Stimulated activated CD8-positive, alpha-beta memory T cell treated with anti-CD3 and anti-CD28 coated beads, Interleukin-7, amount 100 ng/mL, for 1 hour (primary cell): ENCODE measurements at places on chromosomes 3 and 15.

- no peak for DNase-seq
Observed at GRCh38 chr15:100691321-100691720, 88.9 kb downstream of the ASB7 start.

DNA sequence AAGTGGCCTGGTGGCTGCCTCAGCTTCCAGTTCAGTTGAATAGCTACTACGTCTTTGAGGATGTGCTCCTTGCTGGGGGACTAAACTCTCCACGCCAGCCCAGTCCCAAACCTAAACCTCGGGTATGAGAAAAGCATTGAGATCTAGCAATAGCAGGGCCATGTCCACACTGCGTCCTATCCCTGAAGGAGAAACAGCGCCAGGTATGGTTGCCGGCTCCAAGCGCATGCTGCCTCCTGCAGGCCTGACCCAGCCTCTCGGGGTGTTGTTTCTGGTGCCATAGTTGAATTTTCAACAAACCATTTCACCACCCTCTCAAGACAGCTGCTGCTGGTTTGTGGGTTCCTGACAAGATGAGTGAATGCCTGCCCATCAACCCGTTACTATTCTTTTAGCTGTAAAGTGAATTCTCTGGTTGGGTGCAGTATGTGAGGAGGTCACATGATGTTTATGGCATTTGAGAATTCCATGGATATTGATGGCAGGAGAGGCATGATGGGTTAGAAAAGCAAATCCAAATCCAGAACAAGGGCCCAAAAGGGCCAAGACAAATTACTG is 13.0 kb upstream of the SLC28A1 start:
- DNase-seq, result no peak

GRCh38 chr3:165383381-165383780 is 187.2 kb upstream of the SLITRK3 start:
- no peak for DNase-seq

- DNase-seq, result no peak
Observed at GRCh38 chr3:171049861-171050444, 23.4 kb upstream of the SLC2A2 start.

DNA sequence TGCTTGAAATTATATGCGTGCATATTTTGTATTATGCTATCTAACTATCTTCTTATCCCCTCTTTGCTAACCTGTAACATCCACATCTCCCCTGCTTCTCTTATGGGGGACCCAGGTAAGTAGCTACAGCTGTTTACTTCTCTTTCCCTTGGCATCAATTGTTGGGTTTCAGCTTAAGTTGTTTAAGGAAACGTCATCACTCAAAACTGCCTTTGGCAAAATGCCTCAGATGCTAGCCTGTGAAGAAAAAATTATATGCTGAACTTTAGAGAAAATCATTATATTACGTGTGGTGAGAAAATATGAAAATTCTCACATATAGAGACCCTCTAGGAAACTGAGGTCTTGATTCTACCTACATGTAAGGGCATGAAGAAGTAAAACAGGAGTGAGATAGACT is 447.0 kb upstream of the NECTIN3 start:
- no peak for DNase-seq

GRCh38 chr3:123276346-123277006 is 74.7 kb downstream of the SEC22A start:
- no peak for DNase-seq

GRCh38 chr15:38688761-38689160 is 124.1 kb upstream of the RASGRP1 start:
- no peak for DNase-seq

DNA sequence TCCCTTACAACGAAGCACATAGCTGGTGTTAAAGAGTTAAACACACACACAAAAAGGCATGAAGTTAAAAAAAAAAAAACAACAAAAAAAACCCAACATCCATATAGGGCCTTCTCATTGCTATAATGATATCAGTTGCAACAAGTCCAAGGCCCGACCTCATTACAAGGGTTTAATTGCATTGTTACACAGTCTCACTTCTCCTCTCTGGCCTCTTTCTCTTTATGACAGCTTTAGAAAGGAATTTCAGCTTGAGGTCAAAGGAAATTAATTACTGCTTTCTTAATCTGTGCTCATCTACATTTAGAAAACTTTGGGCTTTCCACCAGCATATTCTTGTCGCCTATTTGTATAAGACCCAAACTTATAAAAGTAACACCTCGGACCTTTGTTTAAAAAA is 342.1 kb downstream of the NR2F2 start:
- no peak for DNase-seq

GRCh38 chr3:157888040-157888439 is 218.2 kb downstream of the SHOX2 start:
- no peak for DNase-seq

DNA sequence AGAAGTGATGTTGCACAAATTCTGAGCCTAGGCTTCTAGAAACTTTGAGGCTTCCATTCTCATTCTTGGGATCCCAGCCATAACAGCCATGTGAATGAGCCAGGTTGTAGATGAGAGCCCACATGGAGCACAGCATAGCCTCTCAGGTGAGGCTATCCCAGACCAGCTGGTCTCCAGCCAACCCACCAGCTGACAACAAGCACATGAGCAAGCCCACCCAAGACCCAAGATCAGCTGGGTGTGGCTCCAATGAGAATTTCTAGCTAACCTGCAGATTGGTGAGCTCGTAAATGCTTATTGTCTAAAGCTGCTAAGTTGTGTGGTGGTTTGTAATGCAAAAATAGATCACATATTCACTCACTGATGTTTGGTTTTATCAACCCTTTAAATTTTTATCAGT is 14.4 kb downstream of the KY start:
- DNase-seq, result no peak

DNA sequence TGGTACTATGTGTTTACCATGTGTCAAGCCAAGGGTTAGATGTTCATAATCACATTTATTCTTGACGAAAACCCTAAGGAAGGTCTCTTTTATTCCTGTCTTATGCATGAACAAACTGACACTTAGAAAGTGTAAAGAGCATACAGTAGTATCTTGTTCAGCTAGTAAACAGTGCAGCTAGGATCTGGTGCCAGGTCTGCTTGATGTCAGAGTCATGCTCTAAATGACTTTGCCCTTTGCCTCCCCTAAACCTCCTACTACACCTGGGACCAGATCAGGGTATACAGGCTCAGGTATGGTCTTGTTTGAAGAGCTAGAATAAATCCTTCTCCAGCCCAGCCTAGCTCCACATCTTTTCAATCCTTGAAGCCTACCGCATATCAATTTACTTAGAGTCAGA is 232.4 kb downstream of the ADAMTSL3 start:
- DNase-seq, result no peak

GRCh38 chr3:67516496-67516895 is 137.9 kb downstream of the SUCLG2 start:
- no peak for DNase-seq

- no peak for DNase-seq
Observed at GRCh38 chr3:112557976-112558375, 3.8 kb downstream of the ATG3 start.

GRCh38 chr3:72475258-72476138 is 372.7 kb downstream of the SHQ1 start:
- DNase-seq, result no peak

GRCh38 chr3:24604215-24604614 is 109.6 kb upstream of the THRB start:
- DNase-seq, result no peak

- DNase-seq, result no peak
Observed at GRCh38 chr15:80242802-80243201, 9.2 kb downstream of the CTXND1 start.

- DNase-seq, result no peak
Observed at GRCh38 chr3:33663042-33663441, 55.0 kb downstream of the CLASP2 start.

- no peak for DNase-seq
Observed at GRCh38 chr3:168608926-168609325, 513.2 kb upstream of the GOLIM4 start.
